ENCODE measurements at places on chromosomes 16 and 17.

DNA sequence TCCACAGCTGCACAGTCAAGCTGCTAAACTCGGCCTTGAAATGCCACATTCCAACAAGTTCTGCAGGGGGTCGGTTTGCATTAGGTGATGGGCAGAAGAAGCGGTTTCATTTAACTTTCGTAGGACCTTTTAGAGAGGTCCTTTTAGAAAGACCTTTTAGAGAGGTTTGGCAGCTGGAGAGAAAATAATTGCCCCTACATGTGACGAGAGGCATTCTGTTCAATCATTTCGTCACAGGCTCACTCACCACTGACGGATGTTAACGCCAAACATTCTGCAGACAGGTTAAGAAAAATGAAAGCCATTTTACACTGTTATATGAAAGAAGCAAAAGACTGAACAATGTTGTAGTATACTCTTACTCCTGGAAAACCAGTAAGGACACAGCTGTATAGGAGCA is 76.5 kb upstream of the ZNF423 start:
- no peak for DNase-seq

DNA sequence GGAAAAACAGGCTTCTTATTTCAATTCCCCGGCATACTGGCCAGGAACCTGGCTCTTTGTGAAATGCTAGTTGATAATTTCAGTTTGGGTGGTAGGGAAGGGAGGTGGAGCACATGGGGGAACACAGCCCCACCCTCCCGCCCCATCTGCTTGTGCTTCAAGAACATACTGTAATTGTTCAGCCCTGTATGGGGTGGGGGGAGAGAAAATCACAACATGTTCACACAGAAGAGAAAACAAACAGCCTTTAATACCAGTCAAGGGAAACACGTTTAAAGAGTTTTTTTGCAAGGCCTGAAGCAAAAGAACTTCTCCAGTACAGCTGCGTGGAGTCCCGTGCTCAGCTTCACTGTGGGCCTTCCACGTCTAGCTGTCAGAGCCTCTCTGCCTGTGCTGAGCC is 59.7 kb downstream of the SHISA6 start:
- no peak for DNase-seq

DNA sequence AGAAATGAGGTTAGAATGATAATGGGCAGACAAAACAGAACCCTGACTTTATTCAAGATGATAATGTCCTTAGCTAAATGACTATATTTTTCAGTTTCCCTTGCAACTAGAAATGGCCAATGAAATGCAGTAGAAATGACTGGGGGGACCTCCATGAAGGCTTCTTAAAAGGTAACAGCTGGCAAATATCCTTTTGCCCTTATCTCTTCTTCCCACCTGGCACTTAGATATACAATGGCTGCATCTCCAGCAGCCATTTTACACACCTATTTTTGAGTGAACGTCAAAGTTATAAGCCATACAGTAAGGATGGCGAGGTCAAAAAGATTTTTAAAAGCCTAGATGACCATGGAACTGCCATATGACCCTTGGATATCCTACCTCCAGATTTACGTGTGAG is 39.9 kb downstream of the USP32 start:
- no peak for DNase-seq

GRCh38 chr17:34988644-34989043 is 8.3 kb downstream of the LIG3 start:
- no peak for DNase-seq

- peak; percentile 71 for DNase-seq
Measured at GRCh38 chr17:8162233-8162996, at the start of gene VAMP2. Gene VAMP2, minus strand, starts transcription at chr17:8162948. Its CDS starts 69 bp downstream, at chr17:8162879.

GRCh38 chr16:58318391-58318790 is 23.6 kb upstream of the PRSS54 start:
- DNase-seq = no peak

DNA sequence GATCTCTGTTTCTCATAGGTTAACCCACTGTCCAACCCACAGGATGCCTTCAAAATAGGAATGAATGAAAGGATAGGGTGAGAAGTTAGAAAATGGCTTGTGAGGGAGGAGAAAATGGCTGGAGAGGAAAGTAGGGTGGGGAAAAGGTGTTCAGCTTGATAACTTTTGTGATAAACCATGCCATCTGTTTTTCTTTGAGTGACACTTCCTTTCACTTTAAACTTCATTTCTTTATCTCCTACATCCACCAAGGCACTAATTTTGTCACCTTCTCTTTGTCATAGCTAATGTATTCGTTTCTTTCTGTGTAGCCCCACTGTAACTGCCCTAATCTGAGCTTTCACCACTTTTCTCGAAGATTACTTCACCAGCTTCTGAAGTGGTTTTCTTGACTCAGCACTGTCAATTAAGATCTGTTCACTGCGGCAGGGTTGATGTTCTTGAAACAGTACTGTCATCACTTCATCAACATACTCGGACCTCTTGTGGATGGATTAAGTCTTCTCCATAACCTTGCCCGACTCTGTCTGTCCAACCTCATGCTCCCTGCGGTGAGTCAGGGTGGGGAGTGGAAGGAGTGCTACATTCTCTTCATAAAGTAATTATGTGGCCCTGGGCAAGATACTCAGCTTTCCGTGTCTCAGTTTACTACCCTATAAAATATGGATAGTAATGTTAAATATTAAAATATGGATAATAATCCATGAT is 5.5 kb upstream of the KRT10 start:
- no peak for DNase-seq

DNA sequence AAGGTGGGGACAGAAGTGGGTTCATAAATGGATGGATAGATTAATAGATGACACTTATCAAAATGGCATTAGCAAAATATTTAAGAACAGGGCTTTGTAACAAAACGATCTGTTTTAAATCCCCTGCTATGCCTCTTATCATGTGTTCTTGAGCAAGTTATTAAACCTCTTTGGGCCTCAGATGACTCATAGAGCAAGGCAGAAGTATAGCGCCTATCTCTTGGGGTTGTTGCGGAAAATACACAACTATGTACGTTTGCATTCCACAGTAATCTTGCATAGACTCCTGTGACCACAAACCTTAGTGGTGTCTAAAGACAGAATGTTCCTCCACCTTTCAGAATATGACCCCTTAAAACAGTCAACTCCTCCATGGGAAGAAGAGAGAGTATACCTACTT is 116.8 kb downstream of the CDYL2 start:
- DNase-seq = no peak

GRCh38 chr17:48215583-48216139 is 108.1 kb downstream of the SNX11 start:
- no peak for DNase-seq

- DNase-seq = no peak
Measured at GRCh38 chr16:69301861-69302260, 9.3 kb upstream of the VPS4A start.

DNA sequence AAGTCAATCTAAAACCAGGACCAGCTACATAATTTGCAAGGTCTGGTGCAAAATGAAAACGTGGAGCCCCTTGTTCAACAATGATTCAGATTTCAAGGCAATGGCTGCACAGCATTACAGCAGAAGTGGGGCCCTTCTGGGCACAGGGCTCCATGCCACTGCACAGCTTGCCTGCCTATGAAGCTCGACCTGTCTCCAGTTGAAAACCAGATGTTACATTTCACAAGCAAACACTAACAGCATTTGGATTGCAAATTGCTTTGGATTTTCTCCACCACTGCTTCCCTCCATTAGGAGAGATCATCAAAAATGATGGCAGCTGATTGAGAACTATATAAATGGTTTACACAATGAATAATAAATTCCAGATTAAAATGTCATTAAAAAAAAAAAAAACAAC is 551.4 kb upstream of the ZFHX3 start:
- DNase-seq = no peak

- no peak for DNase-seq
Measured at GRCh38 chr17:51362811-51363585, 102.7 kb downstream of the UTP18 start.

DNA sequence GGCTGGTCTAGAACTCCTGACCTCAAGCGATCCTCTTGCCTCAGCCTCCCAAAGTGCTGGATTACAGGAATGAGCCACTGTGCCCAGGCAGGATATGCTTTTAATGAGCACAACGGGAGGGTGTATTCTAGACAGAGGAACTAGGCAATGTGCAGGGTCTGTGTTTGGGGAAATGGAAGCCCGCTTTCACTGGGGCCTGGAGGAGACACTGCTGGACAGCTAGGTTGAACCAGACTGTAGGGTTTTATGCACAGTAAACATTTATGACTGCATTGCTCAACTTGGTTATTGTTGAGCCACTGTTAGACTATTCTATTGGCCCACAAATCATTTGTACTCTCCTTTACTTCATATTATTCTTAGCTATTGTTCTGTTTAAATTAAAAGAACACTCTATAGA is 10.2 kb upstream of the SIAH1 start:
- DNase-seq = no peak
